ENCODE measurements at places on chromosomes 6 and 20.

DNA sequence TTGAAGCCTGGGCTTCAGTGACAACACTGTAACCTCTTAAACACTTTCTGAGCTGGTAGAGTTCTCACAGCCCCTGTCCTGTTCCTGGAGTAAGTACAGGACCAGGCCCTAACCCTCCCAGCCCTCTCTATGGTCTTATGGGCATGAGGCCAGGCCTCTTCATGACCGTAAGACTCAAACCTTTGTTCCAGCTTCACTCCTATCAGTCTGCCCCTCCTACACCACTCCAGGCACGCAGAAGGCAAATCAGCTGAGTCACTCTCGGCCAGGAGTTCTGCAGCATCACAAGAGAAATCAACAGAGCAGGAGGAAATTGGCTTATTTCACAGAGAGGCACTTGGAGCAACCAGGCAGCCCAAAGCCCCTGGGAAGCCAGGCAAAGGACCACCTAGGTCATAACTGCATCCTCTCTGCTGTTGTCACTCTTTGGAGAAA lies 25.3 kb upstream of the CHD6 start:
- DNase-seq, result no peak

GRCh38 chr6:134195985-134196384 lies 121.9 kb downstream of the SGK1 start:
- no peak for DNase-seq

GRCh38 chr6:24009319-24009718 lies 116.7 kb upstream of the NRSN1 start:
- no peak for DNase-seq

DNA sequence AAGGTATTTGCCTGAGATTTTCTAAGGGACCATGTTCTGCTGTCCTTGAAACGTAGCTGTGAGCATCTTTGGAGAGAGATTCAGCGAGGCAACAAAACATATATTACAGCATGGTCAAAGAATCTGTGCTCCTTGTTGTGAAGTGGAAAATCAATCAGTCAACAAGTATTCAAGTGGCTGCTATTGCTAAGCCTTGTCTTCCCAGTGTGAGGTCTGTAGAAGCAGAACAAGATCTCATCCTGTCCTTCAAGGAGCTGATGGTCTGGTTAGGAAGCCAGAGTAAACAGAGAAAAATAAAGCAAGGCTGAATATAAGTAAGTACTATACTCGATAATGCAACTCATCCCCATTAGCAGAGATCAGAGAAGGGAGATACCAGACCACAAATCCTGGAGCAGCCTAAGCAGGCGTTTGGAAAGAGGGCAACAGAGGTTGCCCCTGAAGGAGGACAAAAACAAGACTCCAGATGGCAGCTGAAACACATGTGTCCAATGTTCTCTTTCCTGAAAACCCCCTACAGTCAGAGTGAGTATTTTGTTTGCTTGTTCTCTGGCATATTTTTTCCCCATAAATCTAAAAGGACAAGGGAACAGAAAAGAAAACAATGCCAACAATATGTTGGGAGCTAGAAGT lies 392.0 kb downstream of the SYNE1 start:
- DNase-seq, result no peak

DNA sequence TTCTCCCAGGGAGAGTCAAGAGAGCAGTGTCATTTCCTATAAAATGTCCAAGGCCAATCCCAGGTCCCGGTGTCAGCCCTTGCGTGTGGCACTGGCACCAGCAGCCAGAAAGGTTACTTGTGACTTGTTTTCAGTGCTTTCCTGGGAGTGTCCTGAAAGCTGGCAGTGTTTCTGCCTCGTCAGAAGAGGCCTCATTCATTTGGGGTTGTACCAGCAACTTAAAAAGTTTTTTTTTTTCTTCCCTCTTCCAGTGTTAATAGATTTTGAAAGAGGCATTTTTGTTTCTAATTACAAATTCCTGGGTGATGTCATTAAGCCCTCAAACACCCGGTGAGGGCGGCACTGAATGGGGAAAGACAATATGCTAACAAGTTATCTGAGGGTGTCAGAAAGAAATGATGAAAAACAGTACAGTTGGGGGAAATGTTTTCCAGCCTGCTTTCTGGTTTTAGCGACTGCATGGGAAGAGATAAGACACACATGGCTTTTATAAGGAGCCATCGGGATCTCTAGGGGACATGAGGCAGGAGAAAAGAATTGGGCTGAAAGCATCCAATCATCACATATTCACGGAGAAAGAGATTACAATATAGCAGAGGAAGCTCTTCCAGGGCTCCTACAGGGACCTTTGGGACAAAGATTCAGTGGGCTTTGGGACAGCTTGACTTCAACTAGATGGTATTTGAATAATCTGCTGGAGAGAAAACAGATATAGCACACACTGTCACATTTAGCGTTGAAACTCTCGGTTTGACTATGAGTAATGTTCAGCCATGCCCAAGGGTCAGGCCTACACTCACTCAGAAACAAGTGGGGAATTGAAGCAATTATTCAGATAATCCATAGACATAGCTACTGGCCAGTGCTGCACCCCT lies 153.0 kb downstream of the BCAS1 start:
- peak; percentile 100 for DNase-seq

GRCh38 chr6:154868143-154868594 lies 126.9 kb upstream of the TIAM2 start:
- DNase-seq, result no peak

DNA sequence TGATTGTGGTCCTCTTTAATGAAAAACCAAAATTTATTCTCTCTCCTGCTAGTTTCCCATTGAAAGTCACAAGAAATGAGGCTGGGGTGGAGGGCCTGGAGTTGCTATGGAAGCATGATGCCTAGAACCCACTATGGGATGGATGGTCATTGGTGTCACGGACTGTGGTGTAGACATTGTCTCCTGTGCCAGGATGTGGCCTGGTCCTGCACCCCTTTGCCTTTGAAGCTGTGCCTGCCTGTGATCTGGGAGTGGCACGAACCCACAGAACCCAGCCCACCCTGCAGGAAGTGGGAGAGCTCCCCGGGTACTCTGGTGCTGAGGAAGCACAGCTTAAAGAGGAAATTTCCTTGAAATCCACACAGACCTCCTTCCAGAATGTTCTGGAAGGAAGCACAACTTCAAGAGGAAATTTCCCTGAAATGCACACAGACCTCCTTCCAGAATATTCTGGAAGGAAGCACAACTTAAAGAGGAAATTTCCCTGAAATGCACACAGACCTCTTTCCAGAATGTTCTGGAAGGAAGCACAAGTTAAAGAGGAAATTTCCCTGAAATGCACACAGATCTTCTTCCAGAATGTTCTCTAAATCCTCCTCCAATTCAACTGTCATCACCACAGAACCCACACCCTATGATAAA lies 105.6 kb downstream of the CDH26 start:
- DNase-seq, result no peak

- no peak for DNase-seq
These were observed 39.2 kb downstream of the PREX1 start for GRCh38 chr20:48788486-48789072.

- DNase-seq, result no peak
These were observed 96.0 kb upstream of the PRDM1 start for GRCh38 chr6:105990151-105990550.
